ENCODE measurements at places on chromosomes 3 and 15.

- no peak for DNase-seq
These were observed 42.9 kb upstream of the PRR23C start for GRCh38 chr3:139087621-139088020.

GRCh38 chr15:99857836-99858235 is 124.6 kb upstream of the LYSMD4 start:
- DNase-seq = no peak

DNA sequence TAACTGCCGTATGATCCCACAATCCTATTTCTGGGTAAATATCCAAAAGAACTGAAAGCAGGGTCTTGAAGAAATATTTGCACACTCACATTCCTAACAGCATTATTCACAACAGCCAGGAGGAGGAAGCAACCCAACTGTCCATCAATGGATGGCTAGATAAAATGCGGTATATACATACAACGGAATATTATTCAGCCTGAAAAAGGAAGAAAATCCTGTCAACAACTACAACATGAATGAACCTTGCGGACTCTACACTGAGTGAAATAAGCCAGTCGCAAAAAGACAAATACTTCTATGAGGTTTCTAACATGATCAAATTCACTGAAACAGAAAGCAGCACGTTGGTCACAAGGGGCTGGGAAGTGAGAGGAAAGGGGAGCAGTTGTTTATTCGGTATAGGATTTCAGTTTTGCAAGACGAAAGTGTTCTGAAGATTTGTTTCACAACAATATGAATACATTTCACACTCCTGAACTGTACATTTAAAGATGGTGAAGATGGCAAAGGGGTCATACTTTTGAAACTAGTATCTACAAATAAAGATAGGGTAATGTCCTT is 6.2 kb downstream of the DLG1 start:
- no peak for DNase-seq

- DNase-seq = no peak
These were observed 182.1 kb upstream of the TP63 start for GRCh38 chr3:189449084-189449483.

- no peak for DNase-seq
These were observed 82.0 kb downstream of the GMNC start for GRCh38 chr3:190780524-190780923.

DNA sequence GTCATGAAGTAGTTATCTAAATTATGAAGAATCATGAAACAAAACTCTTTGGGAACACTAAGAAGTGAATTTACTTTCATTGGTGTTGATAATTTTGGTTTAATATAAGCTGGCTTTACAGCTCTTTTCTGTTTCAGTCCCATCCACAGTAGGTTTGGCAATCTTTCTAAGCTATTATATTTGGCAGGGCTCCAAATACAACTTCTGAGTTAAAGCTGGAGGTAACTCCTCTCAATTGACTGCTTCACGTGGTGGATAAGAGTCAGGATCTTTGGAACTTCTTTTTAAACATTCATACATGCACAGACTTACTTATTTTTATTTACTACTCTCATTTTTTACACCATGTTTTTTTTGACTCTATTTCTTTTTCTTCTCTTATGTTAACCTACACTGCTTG is 106.5 kb upstream of the EPHA3 start:
- DNase-seq = no peak

- no peak for DNase-seq
These were observed 1.3 kb downstream of the CX3CR1 start for GRCh38 chr3:39278616-39278935.

DNA sequence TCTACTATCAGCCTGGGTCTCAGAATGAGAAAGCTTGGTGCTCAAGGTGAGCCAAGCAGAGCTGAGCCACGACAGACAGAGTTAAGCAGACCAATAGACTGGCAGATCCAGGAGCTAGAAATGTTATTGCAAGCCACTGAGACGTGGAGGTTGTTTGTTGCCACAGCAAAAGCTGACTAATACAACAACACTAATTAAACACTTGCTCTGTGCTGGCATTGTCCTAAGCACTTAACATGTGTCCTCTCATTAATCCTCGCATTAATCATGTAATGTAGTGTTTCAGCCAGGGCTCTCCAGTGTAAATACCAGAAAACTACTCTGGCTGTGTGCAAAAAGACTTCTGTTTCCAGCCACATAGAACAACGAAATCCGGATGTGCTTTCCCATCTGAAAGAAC is 11.6 kb upstream of the SPSB4 start:
- no peak for DNase-seq

DNA sequence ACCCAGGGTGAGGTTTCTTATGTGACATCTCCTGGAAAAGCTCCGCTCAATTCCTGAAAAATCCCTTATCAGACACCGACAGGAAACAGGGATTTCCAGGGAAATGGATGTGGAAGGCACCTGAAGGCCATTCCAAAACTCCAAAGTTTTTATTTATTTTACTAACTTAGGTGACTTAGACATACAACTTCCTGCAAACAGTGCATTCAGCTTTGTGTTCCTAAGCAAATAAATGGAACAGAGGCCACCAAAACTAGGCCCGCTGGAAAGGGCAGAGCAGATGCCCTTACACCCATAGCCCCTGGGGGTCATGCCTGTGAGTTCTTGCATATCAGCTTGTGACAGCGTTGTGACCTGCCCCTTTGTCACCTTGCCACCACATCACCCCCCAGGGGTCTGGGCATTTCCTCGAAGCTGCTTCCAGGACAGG is 239.4 kb downstream of the XXYLT1 start:
- no peak for DNase-seq

DNA sequence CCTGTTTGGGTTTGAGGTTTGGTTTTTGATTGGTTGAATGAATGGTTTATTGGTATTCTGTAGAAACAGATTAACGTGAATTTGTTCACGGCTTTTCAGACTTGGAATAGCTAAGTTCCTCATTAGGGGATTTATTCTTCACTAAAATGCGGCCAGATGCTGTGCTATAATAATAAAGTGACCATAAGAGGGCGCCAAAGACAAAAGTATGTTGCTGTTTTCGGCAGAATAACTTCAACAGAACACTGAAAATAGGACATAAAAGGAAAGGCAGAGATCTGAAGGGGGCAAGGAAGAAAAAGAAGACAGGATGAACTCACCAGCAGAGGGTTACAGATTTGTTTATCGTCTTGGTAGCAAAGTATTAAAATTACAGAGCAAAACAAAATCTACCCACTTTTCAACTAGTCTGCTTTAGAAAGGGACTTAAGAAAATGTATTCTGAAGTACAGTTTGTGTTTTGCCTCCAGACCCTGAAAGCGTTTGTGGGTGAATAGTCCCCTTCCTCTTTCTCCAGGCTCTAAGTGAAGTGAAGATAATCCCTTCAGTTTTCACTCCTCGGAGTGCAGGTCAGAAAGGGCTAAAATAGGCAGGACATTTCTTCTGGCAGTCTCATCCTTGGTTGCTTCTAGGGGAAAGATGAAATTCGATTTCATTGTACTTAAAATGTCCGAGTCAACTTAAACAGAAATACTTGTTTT is 147.6 kb downstream of the IL20RB start:
- DNase-seq = no peak

DNA sequence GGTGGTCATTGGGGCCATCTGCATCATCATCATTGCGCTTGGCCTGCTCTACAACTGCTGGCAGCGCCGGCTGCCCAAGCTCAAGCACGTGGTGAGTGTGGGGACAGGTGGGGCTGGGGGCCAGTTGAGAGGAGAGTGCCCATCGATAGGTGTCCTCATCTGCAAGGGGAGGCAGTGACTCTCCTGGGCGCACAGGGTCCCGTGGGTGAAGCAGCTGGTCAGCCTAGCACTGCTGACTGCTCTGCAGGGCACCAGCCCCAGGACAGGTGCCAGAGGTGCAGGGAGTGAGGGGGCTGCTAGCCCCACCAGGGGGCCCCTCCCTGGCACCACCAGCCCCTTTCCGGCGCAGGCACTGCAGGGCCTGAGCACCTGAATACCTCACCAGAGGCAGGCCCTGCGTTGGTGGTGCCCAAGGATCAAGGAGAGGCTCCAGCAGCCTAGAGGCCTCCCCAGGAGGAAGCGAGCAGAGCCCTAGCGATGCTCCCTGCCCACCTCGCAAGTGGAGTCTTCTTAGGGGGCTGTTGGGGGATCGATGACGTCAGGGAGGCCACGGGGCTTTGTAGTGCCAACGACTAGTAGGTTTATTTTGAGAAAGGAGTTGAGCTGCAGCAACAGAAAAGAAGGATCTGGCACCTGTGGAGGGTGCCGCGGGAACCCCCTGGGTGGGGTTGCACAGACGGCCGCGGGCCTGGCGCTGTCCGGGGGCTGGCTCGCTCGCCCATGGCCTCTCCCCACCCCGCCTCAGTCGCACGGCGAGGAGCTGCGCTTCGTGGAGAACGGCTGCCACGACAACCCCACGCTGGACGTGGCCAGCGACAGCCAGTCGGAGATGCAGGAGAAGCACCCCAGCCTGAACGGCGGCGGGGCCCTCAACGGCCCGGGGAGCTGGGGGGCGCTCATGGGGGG is 976 bp upstream of the ABTB1 start:
- DNase-seq = no peak

DNA sequence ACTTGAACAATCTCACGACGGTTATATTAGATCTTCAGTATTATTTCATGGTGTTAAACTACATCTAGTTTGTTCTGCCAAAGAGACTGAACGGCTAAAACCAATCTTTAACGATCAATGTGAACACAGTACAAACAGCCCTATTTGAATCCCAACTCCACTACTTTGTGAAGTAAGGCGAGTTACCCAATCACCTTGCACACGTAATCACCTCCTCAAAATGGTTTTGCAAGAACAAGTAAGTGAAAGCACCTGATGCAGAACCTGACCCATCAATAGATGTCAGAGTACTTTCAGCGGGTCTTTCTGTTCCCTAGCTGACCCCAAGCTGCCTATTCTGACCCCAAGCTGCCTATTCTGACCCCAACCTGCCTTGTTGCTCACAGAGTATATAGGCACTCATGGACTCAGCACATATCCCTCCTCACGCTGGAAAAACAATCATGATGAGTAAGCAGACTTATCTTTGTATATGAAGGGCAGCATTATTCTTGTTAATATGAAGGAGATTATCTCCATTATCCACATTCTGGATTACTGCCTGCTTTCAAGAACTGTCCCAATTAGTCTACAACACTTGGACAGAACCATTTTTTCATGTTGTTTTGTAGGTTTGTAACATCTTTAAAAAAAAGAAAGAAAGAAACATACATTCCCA is 3.7 kb downstream of the KPNA1 start:
- DNase-seq = no peak

DNA sequence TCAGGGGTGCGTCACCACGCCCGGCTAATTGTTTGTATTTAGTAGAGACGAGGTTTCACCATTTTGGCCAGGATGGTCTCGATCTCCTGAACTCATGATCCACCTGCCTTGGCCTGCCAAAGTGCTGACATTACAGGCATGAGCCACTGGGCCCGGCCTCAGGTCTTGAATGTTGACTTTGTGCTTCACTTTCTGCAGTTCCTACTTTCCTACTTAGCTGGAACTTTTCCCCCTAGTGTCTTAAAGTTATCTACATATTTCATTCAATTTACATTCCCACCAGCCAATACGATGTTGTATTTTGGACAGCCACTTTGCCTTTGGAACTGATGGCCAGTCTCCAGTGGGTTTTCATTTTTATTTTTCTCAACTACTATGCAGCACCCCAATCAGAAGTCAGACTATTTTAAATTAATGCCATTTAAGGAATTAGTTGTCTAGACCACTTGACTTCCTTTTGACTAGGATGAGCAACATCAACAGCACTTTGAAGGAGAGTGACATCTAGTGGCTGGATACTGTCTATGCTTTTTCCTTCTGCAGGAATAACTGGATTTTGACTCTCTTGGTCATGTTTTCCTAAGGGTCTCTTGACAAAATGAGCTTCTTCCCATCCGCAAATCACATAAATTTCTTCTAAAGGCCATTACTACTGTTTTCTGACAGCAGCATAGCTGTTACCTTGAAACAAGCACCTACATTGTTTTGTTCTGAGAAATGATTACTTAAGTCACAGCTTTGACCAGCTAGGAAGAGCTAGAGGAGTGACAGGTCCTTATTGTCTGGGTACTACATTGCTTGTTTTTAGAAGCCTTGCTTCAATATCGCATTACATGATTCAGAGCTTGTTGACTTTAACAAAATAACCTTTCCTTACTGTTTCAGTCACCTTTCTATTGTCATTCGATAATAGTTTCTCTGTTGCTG is 140.2 kb downstream of the ITPR1 start:
- no peak for DNase-seq

Data from activated CD8-positive, alpha-beta memory T cell treated with anti-CD3 and anti-CD28 coated beads for 48 hours (primary cell).